ENCODE measurements at places on chromosomes 3 and 15.

- no peak for DNase-seq
Measured at GRCh38 chr15:80744826-80745225, 34.3 kb upstream of the CEMIP start.

- no peak for DNase-seq
Measured at GRCh38 chr15:60218256-60218655, 179.5 kb downstream of the ANXA2 start.

- no peak for DNase-seq
Measured at GRCh38 chr15:85044894-85045293, 63.2 kb downstream of the PDE8A start.

DNA sequence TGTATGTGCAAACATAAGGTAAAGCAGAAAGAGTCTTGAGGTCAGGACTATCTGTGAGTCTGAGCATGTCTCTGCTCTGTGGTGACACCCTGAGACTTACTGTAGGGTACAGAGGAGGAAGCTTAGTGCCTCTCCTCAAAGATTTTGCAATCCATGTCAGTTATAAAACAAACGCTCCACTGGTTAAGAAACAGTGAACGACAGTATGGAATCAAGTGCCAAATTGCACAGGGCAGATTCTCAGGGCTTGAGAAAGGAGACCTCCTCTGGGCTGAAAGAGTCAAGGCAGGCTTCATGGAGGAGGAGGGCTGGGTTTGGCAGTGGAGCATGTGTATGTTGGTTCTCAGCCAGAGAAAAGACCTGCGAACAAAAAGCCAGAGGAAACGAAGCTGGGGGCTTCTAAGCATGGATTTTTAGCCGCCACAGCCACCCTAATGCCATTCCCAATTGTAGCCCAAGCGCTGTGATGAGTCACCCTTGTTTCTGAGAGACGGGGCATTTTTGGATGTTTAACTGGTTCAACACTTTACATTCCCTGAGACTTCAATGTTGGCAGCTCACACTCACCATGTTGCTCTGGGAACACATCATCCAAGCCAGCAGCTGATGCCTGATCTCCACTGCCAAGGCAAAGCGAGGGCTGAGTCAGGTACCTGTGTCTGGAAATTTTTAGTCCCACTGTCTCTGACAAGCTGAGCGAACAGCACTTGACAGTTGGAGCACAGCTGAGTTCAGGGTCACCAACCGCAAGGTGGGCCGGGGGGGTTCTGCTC, 3.4 kb upstream of the DGKG start:
- DNase-seq, result no peak

DNA sequence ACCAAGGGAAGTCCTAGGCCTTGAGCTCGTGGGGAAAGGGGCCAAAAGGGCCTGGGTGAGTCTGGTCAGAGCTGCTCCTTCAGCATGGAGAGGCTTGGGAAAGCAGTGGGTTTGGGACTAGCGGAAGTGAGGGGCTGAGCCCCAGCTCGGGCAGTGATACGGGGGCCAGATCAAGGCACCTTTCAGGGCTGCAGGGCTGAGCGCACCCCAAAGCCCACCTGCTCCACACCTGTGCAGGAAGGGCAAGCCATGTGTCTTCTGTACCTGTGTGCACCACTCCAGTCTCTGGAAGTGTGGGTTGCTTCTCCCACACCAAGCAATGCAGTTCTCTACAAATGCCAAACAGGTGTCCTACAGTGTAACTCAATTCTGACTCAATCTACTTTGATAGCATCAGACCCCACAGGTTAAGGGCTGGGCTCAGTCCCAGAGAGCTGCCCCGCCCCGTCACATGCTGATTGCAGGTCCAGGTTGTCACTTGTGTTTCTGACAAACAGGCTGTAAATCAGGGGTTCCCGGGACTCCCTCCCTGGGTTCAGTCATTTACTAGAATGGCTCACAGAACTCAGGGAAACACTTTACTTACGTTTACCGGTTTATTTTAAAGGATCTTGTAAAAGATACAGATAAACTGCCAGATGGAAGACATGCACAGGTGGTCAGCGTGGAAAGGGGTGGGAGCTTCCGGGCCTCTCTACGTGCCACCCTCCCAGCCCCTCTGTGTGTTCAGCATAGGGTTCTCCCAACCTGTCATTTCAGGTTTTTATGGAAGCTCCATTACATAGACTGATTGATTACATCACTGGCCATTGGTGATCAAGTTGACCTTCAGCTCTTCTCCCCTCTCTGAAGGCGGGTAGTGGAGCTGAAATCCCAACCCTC, 28.8 kb upstream of the KLF13 start:
- DNase-seq, result no peak

DNA sequence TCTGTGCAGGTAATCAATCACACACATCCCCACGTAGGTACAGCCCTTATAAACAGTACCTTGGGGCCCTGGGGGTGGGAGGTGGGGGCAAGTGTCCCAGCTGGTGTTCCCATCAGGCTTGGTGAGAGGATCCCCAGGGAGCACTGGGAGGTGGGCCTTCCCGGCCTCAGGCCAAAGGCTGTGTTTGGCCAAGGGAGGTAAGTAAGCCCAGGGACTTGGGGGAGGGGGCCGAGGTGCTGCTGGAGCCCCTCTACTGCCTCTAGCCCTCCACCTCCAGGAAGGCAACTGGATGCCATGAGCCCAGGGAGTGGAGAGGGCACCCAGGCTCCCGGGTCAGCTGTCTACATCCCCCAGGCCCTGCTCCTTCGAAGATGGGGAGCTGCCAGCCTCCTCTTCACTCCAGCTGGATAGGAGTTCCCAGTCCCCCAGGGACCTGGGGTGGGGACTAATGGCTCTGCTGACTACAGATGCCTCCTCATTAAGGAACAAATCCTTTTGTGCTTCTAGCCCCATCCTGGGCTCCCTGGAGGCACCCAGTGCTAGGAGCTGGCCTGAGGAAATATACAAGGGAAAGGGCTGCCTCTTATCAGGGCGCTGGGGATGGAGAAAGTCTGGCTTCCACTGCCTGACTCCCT, 33.1 kb downstream of the RNU5B-1 start:
- no peak for DNase-seq

DNA sequence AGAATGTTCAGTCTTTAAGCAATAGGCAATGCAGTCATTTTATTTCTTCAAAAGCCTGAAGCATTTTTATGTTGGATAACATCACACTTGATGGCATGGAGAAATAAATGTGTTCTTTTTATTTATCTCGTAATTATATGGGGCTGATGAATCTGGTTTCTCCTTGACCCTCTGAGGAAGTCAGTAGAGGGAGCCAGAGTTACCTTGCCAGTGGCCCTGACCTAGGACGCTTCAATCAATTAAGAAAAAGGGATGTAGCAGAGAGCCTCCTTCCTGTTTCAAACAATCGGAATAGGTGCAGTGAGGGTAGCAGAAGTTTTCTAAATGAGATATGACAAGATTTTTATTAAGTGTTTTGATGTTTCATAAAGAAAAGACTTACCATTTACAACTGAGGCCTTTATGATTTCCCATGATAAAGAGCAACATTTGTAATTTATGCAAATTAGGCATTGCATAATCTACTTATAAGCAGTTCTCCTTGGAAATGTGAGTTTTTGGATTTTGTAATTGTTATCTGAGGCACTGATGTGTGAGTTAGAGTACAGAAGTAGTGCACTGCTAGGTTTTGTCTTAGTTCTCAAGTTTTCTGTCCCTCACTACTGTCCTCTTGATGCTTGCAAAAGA, 129.1 kb downstream of the RAP2B start:
- no peak for DNase-seq

GRCh38 chr3:129557548-129557894, 14.5 kb downstream of the H1-8 start:
- DNase-seq, result no peak

DNA sequence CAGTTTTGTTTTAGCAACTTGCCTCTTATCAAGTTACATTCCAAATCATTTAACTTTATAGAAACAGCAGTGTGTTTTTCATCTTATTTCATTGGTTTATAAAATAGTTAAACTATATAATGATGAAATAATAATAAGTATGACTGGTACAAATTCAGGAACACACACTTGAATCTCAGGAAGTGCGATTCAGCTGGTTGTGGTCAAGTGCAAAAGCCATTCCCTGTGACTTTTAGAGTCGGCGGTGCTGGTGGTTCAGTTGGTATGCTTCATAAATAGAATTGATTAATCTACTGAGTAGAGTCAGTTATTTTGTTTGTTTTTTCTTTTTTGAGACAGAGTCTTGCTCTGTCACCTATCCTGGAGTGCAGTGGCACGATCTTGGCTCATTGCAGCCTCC, 22.7 kb downstream of the SACM1L start:
- DNase-seq, result no peak

- no peak for DNase-seq
Measured at GRCh38 chr15:96125721-96126415, 204.6 kb upstream of the NR2F2 start.

GRCh38 chr15:39666677-39667076, 85.8 kb downstream of the THBS1 start:
- DNase-seq, result no peak

DNA sequence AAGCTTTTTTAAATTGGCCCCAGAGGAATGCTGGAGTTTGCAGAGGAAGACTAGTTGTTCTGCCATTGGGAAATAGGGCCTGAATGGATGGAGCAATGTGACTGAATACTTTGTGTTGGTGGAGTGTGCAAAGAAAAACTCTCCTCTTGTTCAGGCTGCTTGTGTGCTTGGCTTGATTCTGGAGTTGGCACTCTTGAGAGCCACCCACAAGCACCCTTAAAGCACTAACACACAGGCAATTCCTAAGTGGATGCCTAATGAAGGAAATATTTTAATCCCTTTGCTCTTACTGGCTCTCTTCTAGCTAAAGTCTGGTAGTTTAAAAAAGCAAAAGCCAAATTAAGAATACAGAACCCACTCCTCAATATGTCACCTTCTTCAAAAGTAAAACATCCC, 304.4 kb upstream of the C2CD4B start:
- no peak for DNase-seq

- no peak for DNase-seq
Measured at GRCh38 chr15:89495638-89496145, 691 bp downstream of the RHCG start.

Measured in stimulated activated CD8-positive, alpha-beta memory T cell treated with anti-CD3 and anti-CD28 coated beads, Interleukin-7, amount 100 ng/mL, for 1 hour (primary cell).